ENCODE measurements at places on chromosomes 4 and X.
A peak's percentile ranks its signal among the peaks of the same experiment; 100 is the strongest.

GRCh38 chrX:9626379-9626778, 139.3 kb downstream of the GPR143 start:
- no peak for DNase-seq

- no peak for DNase-seq
Observed at GRCh38 chr4:86033171-86033570, 326.7 kb downstream of the MAPK10 start.

DNA sequence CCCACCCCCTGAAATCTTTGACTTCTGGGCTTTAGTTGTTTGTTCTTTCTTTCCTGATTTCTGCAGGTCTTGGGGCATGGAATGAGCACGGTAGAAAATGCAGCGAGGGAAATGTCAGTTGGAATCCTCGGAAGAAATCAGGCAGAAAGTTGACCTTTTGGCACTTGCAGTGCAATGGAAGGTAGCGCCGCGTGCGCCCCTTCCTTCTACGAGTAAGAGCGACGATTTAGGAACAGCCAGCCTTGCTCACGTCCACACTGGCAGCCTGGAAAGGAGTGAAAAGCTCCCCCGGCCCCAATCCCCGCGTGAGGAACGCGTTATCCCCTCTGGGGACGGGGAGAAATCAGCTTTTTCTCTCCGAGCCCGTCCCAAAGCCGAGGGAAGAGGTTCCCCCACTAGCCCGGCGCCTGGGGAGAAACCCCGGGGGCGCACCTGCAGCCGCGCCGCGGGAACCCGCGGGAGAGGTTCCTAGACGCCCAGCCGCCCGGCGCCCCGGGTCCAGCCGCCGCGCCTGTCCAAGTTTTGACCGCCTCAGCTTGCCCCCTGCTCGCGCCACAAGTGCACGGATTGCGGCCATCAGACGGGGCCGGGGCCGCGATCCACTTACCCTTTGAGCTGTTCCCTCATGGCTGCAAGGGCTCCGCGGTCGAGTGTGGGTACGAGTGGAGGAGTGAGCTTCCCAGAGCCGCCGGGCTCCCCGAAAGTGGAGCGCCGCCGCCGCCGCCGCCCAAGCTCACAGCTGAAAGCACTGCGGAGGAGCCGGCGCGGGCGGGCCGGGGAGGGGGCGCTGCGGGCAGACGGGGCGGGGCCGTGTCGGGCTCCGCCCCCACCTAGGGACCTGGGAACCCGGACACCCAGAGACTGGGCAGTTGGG, 194.6 kb upstream of the FTHL17 start:
- peak; percentile 68 for DNase-seq

- DNase-seq = no peak
Observed at GRCh38 chr4:121339307-121339706, 41.5 kb downstream of the QRFPR start.

- DNase-seq = no peak
Observed at GRCh38 chr4:6059375-6059805, 41.2 kb upstream of the C4orf50 start.

DNA sequence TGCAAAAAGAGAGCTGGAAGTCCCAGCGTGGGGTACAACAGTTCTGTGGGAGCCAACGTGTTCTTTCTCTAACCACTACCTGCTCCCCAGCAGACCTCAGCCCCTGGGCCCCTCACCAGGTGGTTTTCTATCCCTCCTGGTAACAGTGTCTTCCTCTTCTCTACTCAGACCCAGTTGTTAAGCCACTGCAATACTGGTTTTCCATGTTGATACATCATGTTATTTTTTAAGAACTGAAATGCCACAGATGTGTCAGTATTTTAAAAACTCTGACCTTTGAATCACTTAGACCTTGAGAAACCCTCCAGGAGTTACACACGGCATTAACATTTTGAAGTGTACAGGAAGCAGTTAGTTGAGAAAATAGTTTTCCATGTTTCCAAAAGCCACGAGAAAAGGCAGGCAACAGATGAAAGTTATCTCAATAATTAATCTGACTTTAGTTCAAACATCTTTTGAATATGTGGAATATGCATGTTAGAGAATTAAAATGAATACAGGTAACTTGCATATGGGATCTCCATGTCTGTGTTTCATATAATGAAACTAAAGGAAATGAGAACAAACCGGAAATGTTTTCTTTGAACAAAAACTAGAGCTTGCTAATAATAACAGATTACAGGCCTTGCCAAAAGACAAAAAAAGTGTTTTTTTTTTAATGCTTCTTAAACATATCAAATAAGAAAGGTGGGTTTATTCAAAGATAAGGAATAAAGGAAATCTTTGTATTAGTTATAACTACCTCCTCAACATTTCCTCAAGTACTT, 108.8 kb downstream of the ZNF827 start:
- peak; percentile 36 for DNase-seq

DNA sequence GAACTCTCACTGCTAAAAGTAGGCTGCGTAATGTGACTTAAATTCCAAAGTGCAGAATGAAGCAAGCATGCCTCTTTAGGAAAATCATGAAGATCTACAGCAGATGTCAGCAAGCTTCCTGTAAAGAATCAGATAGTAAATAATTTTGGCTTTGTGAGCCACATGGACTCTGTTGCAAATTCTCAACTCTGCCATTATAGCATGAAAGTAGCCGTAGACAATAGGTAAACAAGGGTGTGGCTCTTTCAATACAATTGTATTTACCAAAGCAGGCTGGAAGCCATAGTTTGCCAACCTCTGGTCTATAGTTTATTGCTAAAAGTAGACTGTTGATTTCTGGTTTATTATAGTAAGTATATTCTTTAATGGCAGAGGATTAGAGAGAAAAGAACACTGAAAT, 80.3 kb upstream of the FAM9B start:
- no peak for DNase-seq

- DNase-seq = no peak
Observed at GRCh38 chr4:186759990-186760389, 36.3 kb upstream of the FAT1 start.

DNA sequence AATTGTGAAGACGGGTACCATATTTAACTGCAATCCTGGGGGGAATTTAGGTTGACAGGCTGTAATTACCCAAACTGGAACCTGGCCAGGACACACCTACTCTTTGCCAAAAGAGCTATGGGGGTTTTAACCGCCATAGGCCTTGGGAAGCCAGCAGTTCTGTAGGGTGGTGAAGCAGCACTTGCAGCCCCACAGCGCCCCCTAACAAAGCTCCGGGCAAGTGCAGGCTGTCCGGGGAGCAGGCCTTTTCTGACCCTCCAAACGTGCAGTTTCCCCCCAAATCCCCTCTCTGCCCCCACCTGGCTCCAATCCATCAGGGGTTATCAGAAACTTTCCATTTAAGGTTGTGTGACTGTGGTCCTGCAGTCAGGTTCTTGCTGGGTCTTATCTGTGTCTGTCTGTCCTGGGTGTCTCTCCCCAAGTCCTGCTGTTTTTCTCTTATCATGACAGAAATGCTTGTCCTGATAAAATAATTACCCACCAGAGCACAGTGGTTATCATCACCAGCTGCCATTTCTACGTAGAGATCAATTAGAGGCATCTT, 350.9 kb downstream of the MID1IP1 start:
- DNase-seq = peak; percentile 51

DNA sequence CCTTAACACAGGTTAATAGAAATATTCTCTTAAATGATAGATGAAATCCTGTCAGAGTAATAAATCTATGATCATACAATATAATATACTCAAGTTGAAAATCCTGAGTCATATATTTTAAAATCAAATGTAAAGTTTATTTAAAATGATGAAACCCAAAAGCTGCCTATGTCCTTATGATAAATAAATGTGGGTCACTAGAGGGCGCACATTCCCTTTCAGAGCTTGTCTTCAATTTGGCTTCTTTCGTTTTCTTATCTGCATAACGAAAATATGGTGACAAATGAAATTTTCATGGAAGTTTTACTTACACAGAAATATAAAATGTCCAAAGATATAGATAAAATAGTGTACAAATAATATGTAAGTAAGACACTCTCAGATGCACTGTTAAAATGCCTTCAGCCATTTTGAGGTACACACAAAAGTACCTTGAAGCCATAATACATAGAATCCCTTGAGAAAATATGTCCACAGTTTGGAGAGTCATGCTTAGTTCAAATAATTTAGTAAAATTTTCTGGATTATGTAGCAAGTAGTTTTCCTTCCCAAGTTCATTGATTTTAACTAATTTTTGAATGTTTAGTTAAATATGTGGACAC, 680.4 kb downstream of the DMD start:
- DNase-seq = peak; percentile 71

GRCh38 chrX:48826135-48826875, at the start of gene ERAS:
Gene ERAS (plus strand): TSS chrX:48826513. CDS start chrX:48829124, 2,611 bp downstream.
- no peak for DNase-seq

DNA sequence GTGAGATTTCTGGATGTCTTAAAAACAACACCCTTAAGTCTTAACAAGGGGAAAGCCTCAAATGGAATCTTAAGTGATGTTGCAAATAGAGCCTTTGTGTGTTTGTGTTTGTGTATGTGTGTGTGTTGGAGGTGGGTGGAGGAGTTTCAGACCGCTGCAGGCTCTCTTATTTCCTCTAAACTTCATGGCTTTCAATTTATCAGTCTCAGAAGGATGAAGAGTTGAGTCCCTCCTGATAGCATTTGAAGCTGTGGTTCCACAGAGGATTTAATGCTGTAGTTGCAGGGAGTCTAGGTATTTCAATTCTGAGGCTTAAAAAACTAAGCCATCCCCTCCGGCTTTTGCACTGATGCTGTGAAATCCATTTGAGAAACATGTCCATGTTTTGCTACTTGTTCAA, 4.3 kb upstream of the AGA start:
- no peak for DNase-seq

DNA sequence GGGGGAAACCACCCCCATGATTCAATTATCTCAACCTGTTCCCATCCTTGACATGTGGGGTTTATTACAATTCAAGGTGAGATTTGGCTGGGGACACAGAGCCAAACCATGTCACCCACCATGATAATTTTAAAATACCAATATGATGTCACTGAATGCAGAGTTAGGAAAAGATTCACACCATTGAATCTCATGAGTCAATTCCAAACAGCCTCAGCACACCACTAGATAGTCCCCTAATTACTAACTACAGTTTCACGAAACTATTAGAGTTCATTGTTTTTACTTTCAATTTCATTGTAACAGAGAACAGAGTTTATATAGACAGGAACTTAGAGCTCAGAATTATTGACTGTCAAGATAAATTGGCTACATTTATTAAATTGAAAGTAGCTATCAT, 410.2 kb downstream of the FAM47A start:
- no peak for DNase-seq

DNA sequence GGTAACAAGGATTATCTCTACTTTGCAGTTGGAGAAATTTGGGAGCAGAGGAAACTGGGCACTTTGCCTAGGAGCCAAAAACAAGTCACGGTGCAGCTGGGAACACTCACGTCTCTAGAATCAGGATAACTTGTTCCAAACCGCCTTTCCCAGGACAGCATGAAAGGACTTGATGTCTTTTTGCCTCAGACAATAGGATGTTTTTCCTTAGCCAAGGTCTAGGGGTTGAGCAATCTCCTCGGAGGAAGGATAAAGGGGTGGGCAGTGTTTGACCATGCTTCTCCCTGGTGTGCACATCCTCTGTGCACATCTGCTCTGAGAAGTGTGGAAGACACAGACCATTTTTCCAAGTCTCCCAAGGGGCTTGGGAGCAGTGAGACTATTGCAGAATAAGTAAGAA, 1.7 kb upstream of the SPARCL1 start:
- no peak for DNase-seq

GRCh38 chrX:2578864-2579263, 78.1 kb upstream of the DHRSX start:
- DNase-seq = peak; percentile 41

- DNase-seq = no peak
Observed at GRCh38 chrX:2650865-2651264, 40.2 kb upstream of the CD99 start.

- DNase-seq = no peak
Observed at GRCh38 chr4:40515037-40515397, 114.6 kb downstream of the RBM47 start.

DNA sequence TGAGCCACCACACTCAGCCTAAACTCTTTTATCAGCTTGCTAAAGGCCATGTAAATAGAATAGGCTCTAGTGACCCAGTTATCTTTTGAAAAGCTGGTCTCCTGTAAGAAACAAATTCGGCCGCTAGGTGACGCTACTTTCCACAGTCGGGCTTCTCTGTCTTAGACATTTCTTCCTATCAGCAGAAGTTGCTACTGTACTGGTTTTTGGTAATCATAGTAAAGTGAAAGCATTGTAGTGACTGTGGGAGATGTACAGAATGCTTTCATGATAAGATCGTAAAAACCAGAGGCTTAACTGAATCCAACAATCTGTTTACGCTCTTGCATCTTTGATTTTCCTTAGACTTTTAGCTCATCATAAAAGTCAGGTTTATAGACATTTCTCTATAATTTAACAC, 82.6 kb downstream of the GK start:
- DNase-seq = peak; percentile 69

DNA sequence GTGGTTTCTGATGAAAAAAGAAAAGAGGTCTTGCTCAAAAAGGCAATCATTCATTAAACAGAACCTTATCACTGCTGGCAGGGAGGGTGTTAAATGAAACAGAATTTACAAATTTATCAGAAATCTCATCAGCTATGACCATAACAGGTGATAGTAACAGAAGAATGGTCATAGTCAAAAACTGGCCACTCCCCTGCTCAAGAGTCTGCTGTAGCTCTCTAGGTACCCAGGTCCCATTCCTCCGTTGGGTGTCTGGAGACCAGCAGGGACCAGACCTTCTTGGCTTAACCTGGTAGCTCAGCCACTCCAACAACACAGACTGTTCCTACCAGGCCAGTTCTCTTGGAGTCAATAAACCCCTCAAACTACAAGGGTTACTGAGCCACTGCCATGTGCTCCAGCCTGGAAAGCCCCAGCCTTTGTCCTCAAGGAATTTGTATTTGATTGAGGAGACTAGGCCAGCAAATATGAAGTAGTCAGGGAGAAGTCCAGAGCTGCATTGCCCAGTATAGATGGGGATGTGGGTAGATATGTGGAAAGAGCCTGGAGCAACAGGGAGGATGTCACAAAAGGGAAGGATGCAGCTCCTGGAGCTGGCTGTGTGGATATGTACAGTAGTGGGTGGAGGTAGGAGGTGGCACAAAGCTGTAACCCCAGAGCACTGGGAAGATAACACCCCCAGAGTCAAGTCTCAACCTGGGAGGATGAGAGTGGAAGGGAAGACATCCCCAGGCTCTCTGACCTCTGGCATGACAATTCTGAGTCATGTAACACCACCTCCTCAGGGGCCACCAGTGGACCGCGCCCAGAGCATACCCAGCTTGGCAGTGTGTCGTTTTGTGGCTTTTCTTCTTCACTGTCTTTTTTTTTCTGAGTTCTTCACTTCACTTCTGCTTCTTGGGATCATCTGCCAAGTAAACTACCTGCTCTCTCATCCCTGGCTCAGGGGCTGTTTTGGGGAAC, 21.9 kb downstream of the RASL11B start:
- no peak for DNase-seq

DNA sequence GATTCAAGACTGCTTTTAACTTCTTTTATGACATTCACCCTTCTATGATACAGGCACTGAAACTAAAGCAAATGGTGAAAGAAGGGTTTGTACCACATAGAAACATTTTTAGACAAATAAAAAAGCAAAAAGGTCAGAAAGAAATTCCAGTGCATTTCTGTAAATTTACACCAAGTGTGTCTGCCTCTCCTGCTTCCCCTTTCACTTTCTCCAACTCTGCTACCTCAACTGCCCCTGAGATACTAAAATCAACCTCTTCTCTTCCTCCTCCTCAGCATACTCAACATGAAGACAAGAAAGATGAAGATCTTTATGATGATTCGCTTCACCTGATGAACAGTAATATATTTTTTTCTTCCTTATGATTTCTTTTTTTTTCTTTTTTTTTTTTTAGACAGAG, 187.9 kb downstream of the LRBA start:
- DNase-seq = no peak
